ENCODE measurements at places on chromosomes 2 and 18. TPM values are rescaled to one million over a fixed set of nuclear protein-coding genes. Genes with fewer than 3 reads are reported as not detected.

TMBIM1 gene
- total RNA-seq: 89.4 TPM

NCKAP5 gene
- total RNA-seq: 1.4 TPM

ANKRD62 gene
- total RNA-seq: not detected

WDR75 gene
- total RNA-seq: 30.8 TPM

POTEI gene
- 0.16 TPM for total RNA-seq
